ENCODE measurements at places on chromosomes 7 and 10. TPM values are rescaled to one million over a fixed set of nuclear protein-coding genes. Genes with fewer than 3 reads are reported as not detected.

DNA sequence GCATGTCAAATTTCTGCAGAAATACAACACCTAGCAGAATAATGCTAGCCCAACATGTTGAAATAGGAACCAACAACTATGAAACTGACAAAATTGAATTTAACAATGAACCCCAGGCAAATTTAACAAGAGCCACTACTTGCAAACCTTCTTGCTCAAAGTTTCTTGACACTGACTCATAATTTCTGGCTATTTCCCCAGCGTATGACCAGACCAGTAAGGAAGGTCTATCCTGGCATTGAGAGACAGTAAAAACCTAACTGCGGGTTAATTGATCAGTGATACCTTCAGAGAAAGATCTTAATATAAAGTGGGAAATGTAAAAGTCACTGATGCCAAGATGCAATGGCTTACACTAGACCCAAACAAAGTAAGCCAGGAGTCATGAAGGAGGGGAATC is 510.1 kb downstream of the ARL4A start:
- H3K27ac ChIP-seq = no peak overlapping the region
- H3K36me3 ChIP-seq = no peaks in the 10 kb centered on the region
- H3K27me3 ChIP-seq = peaks cover 3% of the 10 kb centered on the region
- H3K4me3 ChIP-seq = no peak overlapping the region
- no peak for DNase-seq

- no peak overlapping the region for H3K4me3 ChIP-seq
- H3K36me3 ChIP-seq = peaks cover 26% of the 10 kb centered on the region
- no peak for DNase-seq
- H3K27ac ChIP-seq = no peak overlapping the region
- H3K27me3 ChIP-seq = no peaks in the 10 kb centered on the region
These were observed 21.9 kb downstream of the TNKS2 start for GRCh38 chr10:91820144-91820543.

GRCh38 chr10:130711072-130711471 is 574.9 kb downstream of the GLRX3 start:
- H3K4me3 ChIP-seq = no peak overlapping the region
- H3K36me3 ChIP-seq = no peaks in the 10 kb centered on the region
- H3K27me3 ChIP-seq = no peaks in the 10 kb centered on the region

DNA sequence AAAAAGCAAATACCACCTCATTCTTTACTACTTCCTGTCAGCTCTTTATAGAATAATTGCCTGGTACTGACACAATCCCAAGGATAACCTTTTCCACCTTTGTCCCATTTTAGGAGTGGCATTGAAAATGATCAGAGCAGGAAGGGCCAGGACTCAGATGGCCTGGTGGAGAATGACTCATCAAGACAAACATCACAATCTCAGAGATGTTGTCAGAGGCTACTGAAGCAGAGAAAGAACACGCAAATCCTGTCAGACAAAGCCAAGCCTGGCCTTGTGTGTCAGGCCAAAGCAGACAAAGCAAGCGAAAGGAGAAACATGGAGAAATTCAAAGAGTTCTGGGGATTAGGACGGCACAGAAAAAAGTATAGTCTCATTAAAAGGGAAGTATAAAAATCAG is 40.9 kb downstream of the NSUN6 start:
- H3K4me1 ChIP-seq = peaks cover 2% of the 10 kb centered on the region
- no peak for DNase-seq
- H3K27ac ChIP-seq = no peak overlapping the region
- H3K4me3 ChIP-seq = no peak overlapping the region
- no peaks in the 10 kb centered on the region for H3K27me3 ChIP-seq

GRCh38 chr10:71080381-71081228 is 131.8 kb upstream of the UNC5B start:
- H3K36me3 ChIP-seq = no peaks in the 10 kb centered on the region
- DNase-seq = no peak

- H3K36me3 ChIP-seq = peaks cover 2% of the 10 kb centered on the region
- no peak overlapping the region for H3K27ac ChIP-seq
- H3K4me3 ChIP-seq = no peak overlapping the region
- peaks cover 82% of the 10 kb centered on the region for H3K27me3 ChIP-seq
- no peaks in the 10 kb centered on the region for H3K4me1 ChIP-seq
- DNase-seq = no peak
These were observed 3.4 kb downstream of the FEZF1 start for GRCh38 chr7:122300956-122301833.

- H3K27ac ChIP-seq = no peak overlapping the region
- no peaks in the 10 kb centered on the region for H3K4me1 ChIP-seq
- H3K27me3 ChIP-seq = no peaks in the 10 kb centered on the region
These were observed 45.8 kb upstream of the SORBS1 start for GRCh38 chr10:95606922-95607321.

GRCh38 chr7:133060004-133060403 is 21.9 kb downstream of the CHCHD3 start:
- peaks cover 33% of the 10 kb centered on the region for H3K36me3 ChIP-seq
- peaks cover 27% of the 10 kb centered on the region for H3K4me1 ChIP-seq
- H3K4me3 ChIP-seq = no peak overlapping the region
- peak overlapping the region; percentile 13 for H3K27ac ChIP-seq
- no peaks in the 10 kb centered on the region for H3K27me3 ChIP-seq
- DNase-seq = no peak

DNA sequence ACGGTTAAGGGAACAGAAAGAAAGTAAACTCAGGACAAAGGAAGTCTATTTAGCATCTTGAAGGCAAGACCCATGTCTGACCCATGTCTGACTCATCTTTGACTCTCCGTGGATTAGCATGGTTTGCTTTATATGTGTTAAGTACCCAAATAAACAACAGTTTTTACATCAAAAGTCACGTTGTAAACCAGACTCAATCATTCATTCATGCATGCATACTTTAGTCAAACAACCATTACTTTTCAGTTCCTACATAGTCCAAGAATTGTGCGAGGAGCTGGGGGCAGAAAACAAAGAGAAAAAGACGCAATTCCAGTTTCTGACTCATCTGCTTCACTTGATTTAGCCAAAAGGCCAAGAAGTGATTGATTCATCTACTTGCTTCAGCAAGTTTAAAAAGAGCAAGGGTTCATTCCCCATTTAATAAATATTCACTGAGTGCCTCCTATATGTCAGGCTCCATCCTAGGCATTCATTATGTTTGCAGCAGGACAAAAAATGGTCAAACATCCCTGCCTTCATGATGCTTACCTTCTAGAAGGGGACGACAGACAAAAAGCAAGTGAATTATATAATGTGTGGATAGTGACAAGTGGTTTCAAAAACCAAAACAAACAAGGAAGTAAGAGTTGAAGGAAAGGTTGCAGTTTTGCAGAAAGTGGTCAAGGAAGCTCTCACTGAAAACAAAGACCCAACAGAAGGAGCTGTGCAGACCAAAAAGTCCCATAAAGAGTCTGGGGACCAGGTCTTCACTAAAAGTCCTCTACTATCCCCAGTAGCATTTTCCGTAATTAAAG is 116.2 kb downstream of the FAM107B start:
- peak overlapping the region; percentile 40 for H3K4me3 ChIP-seq
- no peaks in the 10 kb centered on the region for H3K27me3 ChIP-seq
- peaks cover 28% of the 10 kb centered on the region for H3K36me3 ChIP-seq
- H3K4me1 ChIP-seq = peaks cover 73% of the 10 kb centered on the region
- H3K27ac ChIP-seq = peak overlapping the region; percentile 98

DNA sequence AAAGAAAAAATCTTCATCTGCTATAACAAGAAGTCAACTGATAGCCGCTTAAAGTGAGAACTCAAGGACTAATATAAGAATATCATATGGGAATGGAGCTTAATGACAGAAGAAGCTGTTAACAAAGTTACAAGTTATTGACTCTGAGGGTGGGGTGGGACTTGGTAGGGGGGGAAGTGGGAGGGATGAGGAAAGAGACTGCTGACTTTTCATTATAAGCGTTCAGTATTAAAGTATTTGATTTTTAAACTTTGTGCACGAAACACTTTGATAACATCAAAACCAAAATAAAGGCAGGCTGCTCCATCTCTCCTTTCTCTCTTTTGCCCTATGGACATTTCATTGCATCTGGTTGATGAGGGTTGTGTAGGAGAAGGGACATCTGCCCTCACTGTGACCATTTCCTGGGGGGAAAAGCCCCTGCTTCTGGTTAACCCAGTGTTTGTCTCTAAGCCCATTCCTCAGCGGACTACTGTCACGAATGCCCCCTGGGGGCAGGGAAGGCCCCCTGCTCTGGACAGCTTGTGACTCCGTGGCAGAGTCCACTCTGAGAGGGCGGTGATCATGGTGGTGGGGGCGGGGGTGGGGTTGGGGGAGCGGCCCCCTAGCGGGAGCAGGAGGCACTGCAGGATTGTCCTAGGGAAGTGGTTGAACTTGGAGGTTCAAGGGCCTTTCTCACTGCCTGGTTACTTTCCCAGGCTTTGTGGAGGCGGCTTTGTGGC is 17.4 kb downstream of the SLC13A4 start:
- H3K4me1 ChIP-seq = no peaks in the 10 kb centered on the region
- no peak overlapping the region for H3K4me3 ChIP-seq
- no peak overlapping the region for H3K27ac ChIP-seq
- no peaks in the 10 kb centered on the region for H3K36me3 ChIP-seq
- no peaks in the 10 kb centered on the region for H3K27me3 ChIP-seq

DNA sequence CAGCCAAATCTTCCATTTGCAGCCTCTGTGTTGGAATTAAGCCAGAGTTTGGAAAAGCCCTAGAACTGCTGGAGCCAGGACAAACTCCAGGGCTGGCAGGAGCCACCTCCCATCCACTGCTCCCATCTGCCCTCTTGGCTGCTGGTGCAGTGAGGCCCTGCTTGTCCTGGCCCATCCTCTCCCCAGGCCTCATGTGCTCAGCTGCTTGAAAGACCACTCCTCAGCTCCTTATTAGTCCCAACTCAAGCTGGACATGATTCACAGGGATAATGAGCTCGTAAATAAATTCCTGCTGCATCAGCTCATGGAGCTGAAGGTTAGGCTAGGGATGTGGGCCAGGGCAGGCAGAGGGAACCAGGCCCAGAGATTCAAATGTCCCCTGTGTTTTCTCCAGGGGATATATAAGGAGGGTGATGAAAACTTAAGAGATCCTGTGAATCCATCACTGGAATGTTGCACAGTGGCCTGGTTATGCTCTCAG is 282.8 kb downstream of the RPS24 start:
- no peak overlapping the region for H3K27ac ChIP-seq
- no peak for DNase-seq
- no peak overlapping the region for H3K4me3 ChIP-seq
- H3K36me3 ChIP-seq = no peaks in the 10 kb centered on the region

DNA sequence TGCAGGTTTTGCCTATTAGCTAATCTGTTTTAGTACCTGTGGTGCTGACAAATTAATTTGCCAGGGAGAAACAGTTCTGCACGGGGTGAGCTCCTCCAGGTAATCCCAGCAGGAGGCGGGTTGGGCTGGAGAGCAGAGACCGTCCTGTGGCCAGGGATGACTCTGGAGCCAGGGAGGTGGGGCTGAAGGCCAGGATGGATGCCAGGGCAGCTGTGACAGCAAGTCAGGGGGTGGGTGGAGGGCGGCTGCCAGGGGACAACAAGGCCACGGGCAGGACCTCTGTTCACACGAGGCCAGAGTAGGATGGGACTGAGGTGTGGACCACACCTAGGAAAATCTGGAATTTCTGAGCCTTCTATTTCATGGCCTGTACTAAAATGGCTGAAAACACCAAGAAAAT is 48.9 kb downstream of the C10orf143 start:
- DNase-seq = no peak
- peaks cover 2% of the 10 kb centered on the region for H3K36me3 ChIP-seq
- H3K4me1 ChIP-seq = no peaks in the 10 kb centered on the region
- H3K4me3 ChIP-seq = no peak overlapping the region
- H3K27ac ChIP-seq = no peak overlapping the region

- no peak overlapping the region for H3K4me3 ChIP-seq
- no peaks in the 10 kb centered on the region for H3K27me3 ChIP-seq
- peak overlapping the region; percentile 73 for H3K27ac ChIP-seq
- H3K4me1 ChIP-seq = peaks cover 64% of the 10 kb centered on the region
These were observed 9.5 kb downstream of the HIPK2 start for GRCh38 chr7:139768249-139768824.

GRCh38 chr7:99614495-99614894 is 2.3 kb upstream of the ZSCAN25 start:
- H3K4me3 ChIP-seq = no peak overlapping the region
- H3K27ac ChIP-seq = no peak overlapping the region
- H3K4me1 ChIP-seq = peaks cover 35% of the 10 kb centered on the region
- no peaks in the 10 kb centered on the region for H3K27me3 ChIP-seq

DNA sequence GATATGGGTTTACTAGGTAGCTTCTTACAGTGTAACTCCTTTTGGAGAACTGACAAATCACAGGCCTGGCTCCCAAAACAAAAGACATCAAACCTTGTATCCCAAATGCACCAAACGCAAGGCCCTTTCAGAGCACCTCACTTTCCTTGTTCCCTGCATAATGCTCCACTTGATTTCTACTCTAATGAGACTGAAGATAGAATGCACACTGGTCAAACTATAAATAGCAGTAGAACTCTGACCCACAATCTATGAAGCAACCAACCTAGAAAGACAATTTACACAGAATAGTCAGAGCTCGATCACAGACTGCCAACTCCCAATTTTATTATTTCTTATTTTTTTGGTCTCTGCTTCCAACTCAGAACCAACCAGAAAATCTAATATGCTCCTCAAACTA is 214.4 kb downstream of the CACNA2D1 start:
- no peaks in the 10 kb centered on the region for H3K36me3 ChIP-seq
- H3K27me3 ChIP-seq = peaks cover 7% of the 10 kb centered on the region
- no peak overlapping the region for H3K4me3 ChIP-seq
- H3K27ac ChIP-seq = no peak overlapping the region
- H3K4me1 ChIP-seq = no peaks in the 10 kb centered on the region

- peaks cover 17% of the 10 kb centered on the region for H3K4me1 ChIP-seq
- H3K4me3 ChIP-seq = no peak overlapping the region
- peaks cover 2% of the 10 kb centered on the region for H3K36me3 ChIP-seq
- DNase-seq = no peak
These were observed 9.4 kb upstream of the HILPDA start for GRCh38 chr7:128446306-128446705.

Gene DPYSL4
- 22.2 TPM for total RNA-seq

Gene DDC
- 0.64 TPM for total RNA-seq

Gene FAM237B
- total RNA-seq = not detected

Gene AKR1C2
- not detected for total RNA-seq

Gene C7orf57
- 1.0 TPM for total RNA-seq

Gene ELN
- total RNA-seq = not detected

Gene GIMAP7
- total RNA-seq = 36.1 TPM

Gene PSTK
- total RNA-seq = 7.3 TPM

Gene SEMA3D
- not detected for total RNA-seq
